ENCODE measurements at places on chromosomes 7 and 10. TPM values are rescaled to one million over a fixed set of nuclear protein-coding genes. Genes with fewer than 3 reads are reported as not detected.

- H3K36me3 ChIP-seq: no peaks in the 10 kb centered on the region
- DNase-seq: no peak
- H3K27me3 ChIP-seq: no peaks in the 10 kb centered on the region
- H3K4me1 ChIP-seq: peaks cover 3% of the 10 kb centered on the region
- H3K27ac ChIP-seq: no peak overlapping the region
Measured at GRCh38 chr7:107085180-107085579, 40.7 kb downstream of the PRKAR2B start.

GRCh38 chr7:71626206-71626605 lies 494.3 kb downstream of the GALNT17 start:
- H3K4me1 ChIP-seq: peaks cover 10% of the 10 kb centered on the region
- H3K4me3 ChIP-seq: no peak overlapping the region
- H3K36me3 ChIP-seq: no peaks in the 10 kb centered on the region
- peak overlapping the region; percentile 11 for H3K27ac ChIP-seq
- H3K27me3 ChIP-seq: no peaks in the 10 kb centered on the region

- no peaks in the 10 kb centered on the region for H3K36me3 ChIP-seq
- no peak overlapping the region for H3K27ac ChIP-seq
- no peak overlapping the region for H3K4me3 ChIP-seq
- no peak for DNase-seq
Measured at GRCh38 chr7:68043546-68043945, 1046.9 kb downstream of the TYW1 start.

- H3K36me3 ChIP-seq: no peaks in the 10 kb centered on the region
- no peak overlapping the region for H3K4me3 ChIP-seq
Measured at GRCh38 chr10:9198611-9199010, 1144.1 kb downstream of the GATA3 start.

DNA sequence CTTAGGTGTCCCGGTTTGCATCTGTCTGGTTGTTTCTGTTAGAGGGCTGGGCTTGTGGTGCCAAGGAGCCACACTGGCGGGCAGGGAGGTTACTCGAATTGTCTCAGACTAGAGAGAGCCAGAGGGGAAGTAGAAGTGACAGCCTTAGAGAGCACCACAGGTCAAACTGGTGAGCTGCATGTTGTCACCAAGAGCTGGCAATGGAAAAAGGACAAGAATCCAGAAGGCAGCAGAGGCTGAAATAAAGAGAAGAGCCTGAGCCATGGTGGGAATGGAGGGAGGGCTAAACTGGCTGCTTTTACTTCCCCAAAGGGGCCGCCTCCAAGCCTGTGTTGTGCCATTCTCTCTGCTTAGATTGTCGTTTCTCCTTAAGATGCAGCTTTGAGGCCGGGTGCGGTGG lies 31.1 kb upstream of the RHBDD2 start:
- H3K4me1 ChIP-seq: peaks cover 1% of the 10 kb centered on the region
- H3K27ac ChIP-seq: no peak overlapping the region
- H3K4me3 ChIP-seq: no peak overlapping the region
- H3K27me3 ChIP-seq: no peaks in the 10 kb centered on the region
- DNase-seq: no peak

DNA sequence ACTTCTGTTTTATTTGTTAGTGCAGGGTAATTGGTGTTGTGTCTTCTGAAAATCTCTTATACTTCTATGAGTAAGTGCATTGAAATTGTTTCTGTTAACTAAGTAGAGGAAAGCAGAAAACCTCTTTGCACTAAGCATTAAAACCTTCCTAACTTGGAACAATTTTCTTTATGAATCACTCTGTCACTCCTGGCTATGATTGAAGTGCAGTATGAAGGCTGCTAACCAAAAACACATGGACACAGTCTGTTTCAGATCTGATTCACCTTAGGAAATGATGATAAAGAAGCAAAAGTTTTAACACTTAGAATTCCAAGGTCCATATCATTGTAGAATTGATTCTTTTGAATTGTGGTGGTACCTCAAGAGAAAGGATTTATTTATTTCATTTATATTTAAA lies 41.9 kb downstream of the MET start:
- H3K4me1 ChIP-seq: peaks cover 4% of the 10 kb centered on the region
- H3K27ac ChIP-seq: no peak overlapping the region
- no peak overlapping the region for H3K4me3 ChIP-seq

- DNase-seq: no peak
- H3K27me3 ChIP-seq: no peaks in the 10 kb centered on the region
- H3K4me1 ChIP-seq: no peaks in the 10 kb centered on the region
- H3K27ac ChIP-seq: no peak overlapping the region
Measured at GRCh38 chr7:85021101-85021704, 165.7 kb downstream of the SEMA3D start.

DNA sequence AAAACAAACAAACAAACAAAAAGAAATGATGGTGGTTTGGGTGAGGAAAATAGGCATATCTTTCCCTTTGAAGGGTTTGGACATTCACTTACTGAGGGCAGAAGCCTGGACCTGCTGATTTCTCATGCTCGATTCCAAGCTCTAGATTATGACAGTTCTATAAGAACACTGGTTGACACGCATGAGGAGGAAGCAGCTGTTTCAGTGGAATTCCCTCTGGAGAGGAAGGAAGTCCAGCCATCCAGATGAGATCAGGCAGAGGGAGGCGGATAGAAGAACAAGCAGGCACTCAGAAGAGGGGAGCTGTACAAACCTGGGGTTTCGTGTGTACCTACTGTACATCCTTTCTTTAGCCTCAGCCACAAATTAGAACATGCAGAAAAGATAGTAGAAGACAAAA lies 691.9 kb downstream of the INHBA start:
- H3K4me3 ChIP-seq: no peak overlapping the region
- peaks cover 25% of the 10 kb centered on the region for H3K4me1 ChIP-seq
- H3K27me3 ChIP-seq: no peaks in the 10 kb centered on the region

- no peaks in the 10 kb centered on the region for H3K36me3 ChIP-seq
- no peak overlapping the region for H3K27ac ChIP-seq
- DNase-seq: no peak
- H3K4me1 ChIP-seq: peaks cover 12% of the 10 kb centered on the region
- no peak overlapping the region for H3K4me3 ChIP-seq
- peaks cover 8% of the 10 kb centered on the region for H3K27me3 ChIP-seq
Measured at GRCh38 chr10:131897297-131897899, 3.4 kb upstream of the PPP2R2D start.

DNA sequence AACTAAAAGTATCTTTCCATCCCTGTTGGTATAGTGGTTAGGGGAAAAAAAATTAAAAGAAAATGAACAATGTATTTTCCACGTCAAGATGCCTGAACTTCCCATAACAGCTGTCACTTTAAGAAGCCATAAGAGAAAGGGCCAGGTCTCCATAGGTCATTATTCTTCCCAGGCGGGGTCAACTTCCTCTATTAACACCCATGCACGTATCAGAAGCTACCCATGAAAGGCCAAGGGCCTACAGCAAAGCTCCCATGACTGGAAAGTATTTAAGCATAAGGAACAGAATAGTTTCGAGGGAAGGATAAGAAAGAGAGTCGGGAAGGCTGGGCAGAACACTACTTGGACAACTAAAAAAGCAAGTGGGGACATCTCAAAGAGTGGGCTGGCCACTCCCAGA lies 40.1 kb downstream of the RBM28 start:
- H3K4me3 ChIP-seq: no peak overlapping the region
- peaks cover 44% of the 10 kb centered on the region for H3K36me3 ChIP-seq

GRCh38 chr10:78776756-78777155 lies 292.0 kb upstream of the ZMIZ1 start:
- no peak for DNase-seq
- peaks cover 23% of the 10 kb centered on the region for H3K4me1 ChIP-seq
- H3K36me3 ChIP-seq: no peaks in the 10 kb centered on the region
- H3K4me3 ChIP-seq: no peak overlapping the region

- no peak overlapping the region for H3K4me3 ChIP-seq
- DNase-seq: no peak
- no peaks in the 10 kb centered on the region for H3K36me3 ChIP-seq
- peaks cover 49% of the 10 kb centered on the region for H3K27me3 ChIP-seq
- no peak overlapping the region for H3K27ac ChIP-seq
- peaks cover 28% of the 10 kb centered on the region for H3K4me1 ChIP-seq
Measured at GRCh38 chr7:151020231-151020630, 4.1 kb downstream of the ATG9B start.

DNA sequence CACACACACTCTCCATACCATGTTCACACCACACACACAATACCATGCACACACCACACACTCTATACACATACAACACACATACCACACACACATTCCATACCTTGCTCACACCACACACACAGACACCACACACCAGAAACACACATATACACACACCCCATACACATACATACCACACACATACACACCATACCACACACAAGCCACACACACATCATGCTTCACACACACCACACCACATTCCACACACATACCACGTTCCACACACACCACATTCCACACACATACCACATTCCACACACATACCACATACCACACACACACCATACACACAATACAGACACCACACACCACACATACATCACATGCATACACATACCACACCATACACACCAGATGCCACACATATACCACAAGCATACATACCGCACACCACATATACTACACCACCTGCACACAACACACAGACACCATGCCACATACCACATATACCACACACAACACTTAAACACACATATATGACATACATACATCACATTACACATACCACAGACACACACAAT lies 282.7 kb downstream of the POU6F2 start:
- no peaks in the 10 kb centered on the region for H3K27me3 ChIP-seq
- no peak overlapping the region for H3K27ac ChIP-seq
- H3K36me3 ChIP-seq: no peaks in the 10 kb centered on the region
- H3K4me1 ChIP-seq: no peaks in the 10 kb centered on the region
- DNase-seq: no peak
- no peak overlapping the region for H3K4me3 ChIP-seq

- H3K4me3 ChIP-seq: peak overlapping the region; percentile 89
- no peak for DNase-seq
- H3K36me3 ChIP-seq: peaks cover 9% of the 10 kb centered on the region
- no peak overlapping the region for H3K27ac ChIP-seq
Measured at GRCh38 chr10:95655571-95656290, 780 bp downstream of the ALDH18A1 start.

DNA sequence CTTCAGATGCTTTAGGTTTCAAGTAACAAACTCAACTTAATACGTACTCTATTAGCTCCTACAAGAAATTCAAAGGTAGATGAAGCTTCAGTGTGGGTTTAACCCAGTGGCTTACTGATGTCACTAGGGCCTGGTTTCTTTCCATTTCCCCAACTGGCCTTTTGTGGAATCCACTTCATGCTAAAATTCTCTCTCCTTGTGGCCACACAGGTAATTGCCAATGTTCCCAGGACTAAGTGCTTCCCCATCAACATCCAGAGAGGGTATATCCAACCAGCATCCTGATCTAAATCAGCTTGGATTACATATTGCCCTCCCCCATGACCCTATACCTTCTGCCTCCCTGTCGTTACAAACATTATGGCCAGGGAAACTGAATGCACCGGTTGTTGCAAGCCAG lies 10.7 kb downstream of the FBXL13 start:
- H3K4me1 ChIP-seq: no peaks in the 10 kb centered on the region
- no peak for DNase-seq
- H3K4me3 ChIP-seq: no peak overlapping the region
- H3K27me3 ChIP-seq: no peaks in the 10 kb centered on the region

- no peak overlapping the region for H3K4me3 ChIP-seq
- no peak overlapping the region for H3K27ac ChIP-seq
- H3K4me1 ChIP-seq: no peaks in the 10 kb centered on the region
- no peaks in the 10 kb centered on the region for H3K36me3 ChIP-seq
- DNase-seq: no peak
Measured at GRCh38 chr10:44715136-44715535, 196.0 kb upstream of the TMEM72 start.

- no peak overlapping the region for H3K27ac ChIP-seq
- H3K36me3 ChIP-seq: no peaks in the 10 kb centered on the region
- no peaks in the 10 kb centered on the region for H3K27me3 ChIP-seq
- H3K4me1 ChIP-seq: no peaks in the 10 kb centered on the region
- no peak overlapping the region for H3K4me3 ChIP-seq
Measured at GRCh38 chr7:45020915-45021314, 20.9 kb downstream of the CCM2 start.

DNA sequence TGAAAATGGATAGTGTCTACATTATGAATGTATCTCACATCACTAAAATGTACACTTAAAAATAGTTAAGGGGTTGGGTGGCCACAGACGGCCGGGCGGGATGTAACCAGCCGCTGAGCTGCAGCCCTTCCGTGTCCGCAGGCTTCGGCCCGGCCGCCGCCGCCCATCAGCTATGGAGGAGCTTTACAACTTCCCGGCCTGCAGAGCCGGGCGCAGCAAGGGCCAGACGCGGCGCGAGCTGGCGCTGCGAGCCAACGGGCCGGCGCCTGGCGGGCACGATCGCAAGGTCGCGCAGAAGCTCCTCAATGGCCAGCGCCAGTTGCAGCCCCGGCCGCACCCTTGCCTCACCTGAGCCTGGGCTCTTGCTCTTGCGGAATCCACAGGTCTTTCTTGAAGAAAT lies 69.1 kb downstream of the KMT2C start:
- no peaks in the 10 kb centered on the region for H3K27me3 ChIP-seq
- H3K27ac ChIP-seq: no peak overlapping the region
- peak; percentile 45 for DNase-seq
- peaks cover 46% of the 10 kb centered on the region for H3K4me1 ChIP-seq
- H3K4me3 ChIP-seq: no peak overlapping the region
- no peaks in the 10 kb centered on the region for H3K36me3 ChIP-seq

DNA sequence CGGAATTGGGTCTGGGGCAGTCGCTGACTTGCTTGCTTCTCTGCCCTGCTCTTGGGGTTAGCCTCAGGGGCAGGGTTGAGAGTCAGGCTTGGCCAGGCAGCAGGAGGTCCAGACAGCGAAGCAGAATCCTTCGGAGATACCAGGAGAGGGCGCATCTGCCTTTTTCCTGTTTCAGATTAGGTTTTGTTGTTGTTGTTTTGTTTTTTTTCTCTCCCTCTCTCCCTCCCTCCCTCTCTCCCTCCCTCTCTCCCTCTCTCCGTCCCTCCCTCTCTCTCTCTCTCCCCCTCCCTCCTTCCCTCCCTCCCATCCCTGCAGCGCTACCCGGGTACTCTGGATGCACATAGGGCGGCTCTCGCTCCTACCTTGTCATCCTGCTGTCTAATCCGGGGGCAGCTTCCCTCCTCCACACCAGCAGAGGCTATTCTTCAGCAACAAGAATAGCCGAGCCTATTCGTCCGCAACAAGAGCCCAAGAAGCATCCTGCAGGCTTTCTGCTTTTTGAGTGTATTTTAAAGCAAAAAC lies 758 bp upstream of the OPTN start:
- H3K4me3 ChIP-seq: peak overlapping the region; percentile 88
- no peaks in the 10 kb centered on the region for H3K27me3 ChIP-seq
- H3K4me1 ChIP-seq: peaks cover 39% of the 10 kb centered on the region
- no peaks in the 10 kb centered on the region for H3K36me3 ChIP-seq

VPS41 gene
- total RNA-seq: 46.7 TPM

PLPP4 gene
- not detected for total RNA-seq

SLIT1 gene
- 0.15 TPM for total RNA-seq

VTI1A gene
- total RNA-seq: 18.5 TPM

ARMC10 gene
- total RNA-seq: 28.6 TPM

Measured in heart right ventricle (tissue), 16 donors.